ENCODE measurements at places on chromosomes 6 and 20.

DNA sequence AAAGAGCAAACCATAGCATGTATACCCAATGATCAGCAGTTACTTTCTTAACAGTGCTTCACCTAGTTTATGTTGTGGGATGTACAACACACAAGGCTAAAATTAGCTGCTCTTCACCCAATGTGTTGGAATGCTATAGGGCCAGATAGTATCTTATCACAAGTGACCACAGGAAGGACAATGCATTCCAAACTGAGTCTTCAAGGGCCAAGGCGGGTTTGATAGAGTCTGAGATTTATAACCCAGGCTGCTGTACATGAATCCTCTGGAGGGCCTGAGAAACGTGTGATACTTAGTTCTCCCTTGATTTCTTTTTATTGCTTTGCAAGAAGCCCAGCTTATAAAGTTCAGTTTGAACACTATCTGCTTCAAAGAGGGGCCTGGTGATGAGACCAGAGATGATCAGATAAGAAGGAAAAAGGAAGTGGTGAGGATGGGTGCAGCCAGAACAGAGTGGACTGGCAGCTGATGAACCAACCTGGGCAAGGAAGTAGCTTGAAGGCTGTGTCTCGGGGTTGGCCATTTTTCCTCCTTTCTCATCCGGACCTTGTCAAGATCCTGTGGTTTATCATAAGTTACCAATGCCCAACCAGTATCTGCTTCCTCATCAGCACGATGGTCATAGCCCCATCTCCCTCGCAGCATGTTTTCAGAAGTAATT lies 62.2 kb upstream of the BMP2 start:
- no peak for DNase-seq

DNA sequence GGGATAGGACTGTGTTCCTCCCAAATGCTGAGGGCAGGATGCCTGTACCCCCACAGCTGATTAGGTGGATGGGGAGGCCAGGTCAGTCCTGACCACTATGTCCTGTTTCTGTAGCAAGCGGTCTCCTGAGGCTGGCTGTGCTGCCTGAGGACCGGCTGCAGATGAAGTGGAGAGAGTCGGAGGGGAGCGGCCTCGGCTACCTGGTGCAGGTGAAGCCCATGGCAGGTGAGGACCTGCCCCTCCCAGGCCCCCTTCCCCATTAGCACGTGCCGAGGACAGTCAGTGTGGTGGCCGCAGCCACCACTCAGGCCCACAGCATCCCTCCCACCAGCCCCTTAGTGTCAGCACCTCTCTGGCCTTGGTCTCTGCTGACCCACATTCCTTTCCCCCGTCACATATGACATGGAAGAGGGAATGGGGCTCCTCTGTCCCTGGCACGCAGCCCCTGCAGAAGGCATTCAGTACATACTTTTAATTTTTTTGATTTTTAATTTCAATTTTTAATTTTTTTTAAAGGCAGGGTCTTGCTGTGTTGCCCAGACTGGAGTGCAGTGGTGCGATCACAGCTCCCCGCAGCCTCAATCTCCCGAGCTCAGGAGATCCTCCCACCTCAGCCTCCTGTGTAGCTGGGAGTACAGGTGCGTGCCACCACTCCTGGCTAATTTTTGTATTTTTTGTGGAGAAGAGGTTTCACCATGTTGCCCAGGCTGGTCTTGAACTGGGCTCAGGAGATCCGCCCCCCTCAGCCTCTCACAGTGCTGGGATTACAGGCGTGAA lies 5.0 kb downstream of the COL20A1 start:
- no peak for DNase-seq

- DNase-seq = peak; percentile 73
Measured at GRCh38 chr6:31651602-31652191, 764 bp downstream of the BAG6 start.

DNA sequence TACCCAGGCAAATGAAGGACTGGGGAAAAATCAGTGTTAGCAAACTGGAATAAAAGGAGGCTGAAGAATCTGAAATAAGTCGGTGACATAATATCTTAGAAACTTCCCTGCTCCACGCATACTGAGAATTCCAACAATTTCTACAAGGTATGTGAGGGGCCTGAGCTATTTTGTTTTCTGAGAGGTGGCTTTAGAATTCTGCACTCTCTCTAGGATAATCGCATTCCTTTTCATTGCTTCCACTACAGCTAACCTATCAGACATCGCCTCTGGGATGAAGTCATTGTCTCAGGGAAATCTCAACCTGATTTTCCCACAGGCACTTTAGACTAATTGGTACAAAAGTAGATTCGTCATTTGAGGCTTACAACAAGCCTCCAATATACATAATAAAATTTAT lies 740.8 kb downstream of the PHF3 start:
- DNase-seq = no peak

GRCh38 chr6:39411465-39411864 lies 89.0 kb upstream of the KCNK16 start:
- DNase-seq = no peak

DNA sequence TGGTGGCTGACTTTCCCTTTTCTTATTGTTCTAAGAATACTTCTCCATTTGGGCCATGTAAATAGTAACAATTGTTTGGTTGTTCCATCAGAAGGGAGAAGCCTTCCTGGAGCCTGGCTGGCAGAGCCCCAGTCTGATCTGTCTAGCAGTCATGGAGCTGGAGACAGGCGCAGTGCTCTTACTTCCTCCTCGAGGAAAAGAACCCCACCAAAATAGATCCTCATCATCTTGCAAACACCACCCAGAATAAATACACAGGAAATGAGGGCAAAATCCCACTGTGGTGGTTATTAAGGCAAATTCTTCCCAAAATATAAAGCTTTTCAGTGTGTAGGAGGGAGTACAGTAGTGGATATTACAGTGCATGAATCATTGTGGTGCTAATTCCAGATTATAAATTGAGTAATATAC lies 195.1 kb upstream of the SGK1 start:
- no peak for DNase-seq

DNA sequence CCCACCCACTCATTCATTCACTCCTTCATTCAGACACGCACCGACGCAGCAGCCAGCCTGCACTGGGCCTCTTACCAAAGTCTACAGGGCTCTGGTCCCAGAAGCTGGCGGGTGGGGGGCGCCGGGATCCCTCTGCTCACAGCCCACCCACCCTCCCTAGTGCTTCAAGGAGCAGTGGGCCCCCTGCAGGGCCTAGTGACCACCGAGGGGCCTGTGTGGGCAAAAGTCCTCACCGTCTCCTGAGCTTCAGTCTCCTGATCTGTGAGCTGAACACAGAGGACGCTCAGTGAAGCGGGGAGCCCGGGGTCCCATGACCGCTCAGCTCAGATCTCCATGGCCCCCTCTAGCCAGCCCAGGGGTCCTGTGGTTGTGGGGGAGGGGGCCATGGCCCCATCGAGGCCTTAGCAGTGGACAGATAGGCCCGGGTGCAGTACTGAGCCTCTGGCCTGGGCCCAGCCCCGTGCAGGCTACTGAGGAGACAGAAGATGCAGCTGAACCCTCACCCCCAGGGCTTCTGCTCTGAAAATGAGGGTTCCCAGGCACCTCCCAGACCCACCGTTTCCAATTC lies 33.4 kb upstream of the MRGBP start:
- no peak for DNase-seq

- no peak for DNase-seq
Measured at GRCh38 chr20:37774156-37774555, 80.3 kb downstream of the CTNNBL1 start.

- DNase-seq = no peak
Measured at GRCh38 chr6:87093199-87093598, 1.7 kb downstream of the CGA start.

DNA sequence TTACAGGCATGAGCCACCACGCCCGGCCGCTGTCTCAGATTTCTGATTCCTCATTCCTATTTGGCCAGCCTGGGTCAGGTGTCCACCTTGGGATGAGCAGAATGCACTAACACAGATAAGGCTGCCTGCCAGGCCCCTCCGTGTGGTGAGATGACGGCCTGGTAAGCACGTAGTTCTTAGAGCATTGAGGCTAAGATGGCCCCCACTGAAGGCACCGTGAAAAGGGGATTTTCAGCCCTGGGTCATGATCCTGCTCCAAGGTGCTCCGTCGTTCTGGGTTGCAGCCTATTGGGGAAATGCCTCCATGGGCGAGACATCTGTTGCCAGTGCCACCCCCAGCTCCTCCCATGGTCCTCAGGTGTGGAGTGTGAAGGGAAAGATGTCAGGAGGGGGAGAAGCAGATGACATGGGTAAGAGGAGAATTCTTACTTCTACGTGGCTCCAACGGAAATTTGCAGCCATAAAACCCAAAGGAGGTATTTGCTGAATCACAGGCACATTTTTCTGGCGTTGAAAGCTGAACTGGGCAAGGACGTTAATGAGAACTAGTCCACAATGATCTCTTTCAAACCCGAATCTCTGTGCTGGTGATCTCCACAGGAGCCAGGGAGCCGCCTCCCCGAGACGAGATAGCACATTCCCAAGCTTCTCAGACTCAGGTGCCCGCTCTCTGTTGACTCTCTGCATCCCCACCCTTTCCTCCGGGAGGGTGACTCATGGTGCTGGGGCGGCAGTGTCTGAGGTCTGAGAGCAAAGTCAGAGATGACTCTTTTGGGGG lies 34.0 kb upstream of the BMP6 start:
- DNase-seq = peak; percentile 14

GRCh38 chr6:98576791-98577190 lies 257.6 kb upstream of the POU3F2 start:
- DNase-seq = no peak

- no peak for DNase-seq
Measured at GRCh38 chr6:97059473-97059872, 134.9 kb downstream of the KLHL32 start.

DNA sequence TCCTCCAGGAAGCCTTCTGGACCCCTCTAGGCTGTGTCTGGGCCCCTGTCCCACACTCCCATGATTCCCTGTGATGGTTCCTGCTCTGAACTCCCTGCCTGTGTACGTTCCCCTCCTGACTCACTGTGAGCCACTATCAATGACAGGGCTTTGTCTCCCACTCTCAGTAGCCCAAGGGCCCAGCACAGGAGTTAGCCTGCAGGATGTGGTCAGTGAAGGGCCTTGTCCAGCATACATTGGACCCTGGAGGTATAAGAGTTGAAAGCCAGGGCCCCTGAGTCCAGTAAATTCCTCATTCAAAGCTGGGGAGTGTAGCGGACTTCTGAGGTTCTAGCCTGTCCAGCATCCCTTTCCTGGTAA lies 19.0 kb downstream of the ZBP1 start:
- DNase-seq = no peak

- DNase-seq = no peak
Measured at GRCh38 chr6:139711804-139712585, 337.5 kb upstream of the CITED2 start.

DNA sequence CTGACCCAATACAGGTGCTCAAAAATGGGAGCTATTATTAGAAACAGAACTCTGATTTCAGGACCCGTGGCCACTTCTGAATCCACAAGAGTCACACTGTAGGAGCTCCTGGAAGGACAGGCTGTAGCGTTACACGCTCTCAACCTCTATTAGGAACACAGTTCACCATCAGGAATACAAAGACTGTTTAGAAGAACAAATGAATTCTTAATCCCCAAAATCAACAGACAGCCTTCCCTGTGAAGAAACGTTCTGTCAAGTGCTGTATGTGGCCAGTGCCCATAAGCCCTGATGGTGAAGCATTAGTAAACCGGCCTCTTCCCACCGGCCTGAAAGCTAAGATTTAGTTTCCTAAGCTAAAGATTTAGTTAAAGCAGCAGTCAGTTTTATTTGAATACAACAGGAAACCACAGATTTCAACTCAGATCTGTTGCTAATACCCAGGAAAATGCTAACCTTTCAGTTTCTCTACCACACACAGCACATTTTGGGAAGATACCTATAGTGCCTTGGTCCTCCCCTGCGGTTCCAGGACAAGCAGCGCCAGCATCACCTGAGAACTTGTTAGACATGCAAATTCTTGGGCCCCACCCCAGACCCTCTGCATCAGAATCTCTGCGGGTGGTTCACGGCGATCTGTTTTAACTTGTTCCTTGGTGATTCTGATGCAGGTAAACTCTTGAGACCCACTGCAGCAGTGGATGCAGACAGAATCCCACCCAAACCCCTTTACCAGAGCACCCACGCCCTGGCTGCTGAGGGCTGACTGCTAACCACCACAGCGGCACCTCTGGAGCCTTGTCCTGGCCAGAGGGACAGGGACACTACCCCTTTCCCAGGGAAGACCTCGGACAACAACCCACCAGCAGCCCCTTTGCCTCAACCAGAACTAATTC lies 33.4 kb downstream of the MTRES1 start:
- peak; percentile 19 for DNase-seq

GRCh38 chr20:60570481-60571277 lies 612.5 kb downstream of the CDH26 start:
- no peak for DNase-seq

DNA sequence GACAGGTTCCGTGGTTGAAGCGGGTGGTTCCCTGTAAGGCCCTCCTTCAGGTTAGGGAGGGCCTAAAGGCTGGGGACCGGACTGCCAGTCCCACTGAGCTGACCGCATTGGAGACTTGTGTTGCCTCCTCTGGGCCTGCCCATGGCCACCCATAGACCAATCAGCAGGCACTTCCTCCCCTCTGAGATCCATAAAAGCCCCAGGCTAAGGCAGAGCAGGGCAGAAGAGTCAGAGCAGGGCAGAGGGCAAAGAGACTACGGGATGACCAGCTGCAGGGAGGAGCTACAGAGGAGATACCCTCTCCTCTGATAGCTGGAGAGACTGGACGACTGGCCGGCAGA lies 537.4 kb downstream of the TENT5A start:
- DNase-seq = no peak

GRCh38 chr20:20956513-20956931 lies 149.6 kb downstream of the LINC00237 start:
- no peak for DNase-seq

DNA sequence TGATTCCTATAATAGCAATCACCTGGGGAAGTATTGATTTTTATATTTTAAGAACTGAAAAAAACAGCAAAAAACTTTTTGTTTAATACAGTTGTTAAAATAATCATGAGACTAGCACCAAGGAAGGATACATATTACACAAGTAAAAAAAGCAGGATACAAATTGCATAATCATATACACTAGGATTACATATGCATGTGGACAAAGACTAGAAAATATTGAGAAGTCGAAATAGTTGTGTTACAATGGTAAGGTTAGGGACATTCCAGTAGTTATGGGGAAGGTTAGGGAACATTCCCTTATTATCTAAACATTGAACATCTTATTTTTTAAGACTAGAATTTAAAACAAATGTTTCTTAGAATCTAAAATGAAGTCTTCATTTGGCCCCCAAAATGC lies 9.5 kb downstream of the NUS1 start:
- no peak for DNase-seq

- no peak for DNase-seq
Measured at GRCh38 chr20:6114696-6115095, 8.1 kb downstream of the FERMT1 start.

GRCh38 chr6:25237579-25237978 lies 41.6 kb upstream of the CARMIL1 start:
- no peak for DNase-seq

- DNase-seq = no peak
Measured at GRCh38 chr6:154909311-154909710, 85.8 kb upstream of the TIAM2 start.

- no peak for DNase-seq
Measured at GRCh38 chr6:148827416-148828045, 80.7 kb downstream of the UST start.
